NCI-H1092 treated with DMSO at 0.1 percent for 48 hours (cell line): ENCODE measurements at places on chromosomes 1 and 21.

GRCh38 chr1:10101929-10102328 lies 69.2 kb downstream of the UBE4B start:
- DNase-seq, result no peak

DNA sequence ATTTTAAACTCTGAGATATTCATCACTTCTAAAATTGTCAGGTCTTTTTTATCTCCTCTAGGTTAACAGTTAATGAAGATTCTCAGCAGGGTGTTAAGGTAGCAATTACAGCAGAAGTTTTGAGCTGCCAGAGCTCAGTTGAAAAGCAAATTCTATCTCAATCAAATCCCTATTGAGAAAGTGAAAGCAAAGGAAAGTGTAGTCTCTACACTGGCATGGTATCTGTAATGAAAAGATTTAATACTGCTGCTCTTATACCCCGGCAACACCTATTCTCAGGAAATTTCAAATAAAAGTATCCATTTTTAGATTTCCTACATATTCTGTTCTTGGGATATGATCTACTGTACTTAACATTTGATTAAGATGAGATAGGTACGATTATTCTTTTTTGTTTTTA lies 913.5 kb downstream of the MRPL39 start:
- DNase-seq, result no peak

DNA sequence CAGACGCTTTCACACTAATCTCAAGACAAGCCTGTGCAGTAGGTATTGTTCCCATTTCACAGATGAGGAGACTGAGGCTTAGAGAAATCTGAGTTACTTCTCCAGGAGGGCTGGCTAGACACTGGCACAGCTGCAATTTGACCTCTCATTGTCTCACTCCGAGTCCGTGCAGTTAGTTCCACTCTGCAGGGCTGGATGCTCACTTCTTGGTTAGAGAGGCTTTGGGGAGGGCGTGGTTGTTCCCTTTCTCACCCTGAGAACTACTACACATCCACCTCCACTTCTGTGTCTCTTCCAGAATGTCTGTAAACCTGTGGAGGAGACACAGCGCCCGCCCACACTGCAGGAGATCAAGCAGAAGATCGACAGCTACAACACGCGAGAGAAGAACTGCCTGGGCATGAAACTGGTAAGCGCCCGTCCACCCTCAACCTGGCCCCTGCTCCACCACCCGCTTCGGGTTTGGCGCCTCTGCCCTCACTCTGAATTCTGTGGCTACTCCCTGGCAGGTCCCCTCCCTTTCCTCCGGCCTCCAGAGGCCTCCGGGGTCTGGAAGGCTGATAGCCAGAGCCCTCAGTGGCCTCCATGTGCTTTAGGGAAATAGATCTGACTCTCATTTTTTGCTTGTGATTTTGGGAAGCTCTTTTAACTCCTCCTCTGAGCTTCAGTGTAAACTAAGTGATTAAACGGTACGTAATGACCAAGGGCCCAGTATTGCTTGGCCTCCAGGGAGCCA lies 29.1 kb downstream of the EIF2D start:
- no peak for DNase-seq

DNA sequence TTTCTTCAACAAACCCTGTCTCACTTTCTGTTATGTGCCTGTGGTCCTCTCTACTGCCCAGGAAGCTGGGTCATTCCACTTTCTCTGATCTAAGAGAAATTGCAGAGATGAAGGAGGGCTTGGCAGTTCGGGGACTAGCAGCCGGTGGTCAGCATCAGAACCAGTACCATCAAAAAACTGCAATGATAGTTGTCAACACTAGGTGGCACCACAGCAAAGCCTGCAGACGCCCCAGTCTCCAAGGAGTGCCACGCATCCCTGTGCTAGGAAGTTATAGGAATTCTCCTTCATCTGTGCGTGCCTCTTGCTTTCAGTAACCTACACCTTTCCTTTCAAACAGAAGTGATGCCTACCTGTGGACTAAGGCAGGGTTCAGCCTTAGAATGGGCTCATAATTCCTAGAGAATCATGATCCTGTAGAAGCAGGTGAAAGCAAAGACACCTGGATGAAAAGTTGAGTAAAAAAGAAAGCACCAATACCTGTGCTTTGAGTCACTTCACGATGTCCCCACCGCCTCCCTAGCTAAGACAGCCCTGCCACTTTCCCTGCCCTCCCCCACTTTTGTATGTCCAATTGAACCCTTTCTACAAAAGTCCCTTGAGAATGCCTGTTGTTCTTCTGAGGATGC lies 129.2 kb downstream of the ADAMTS1 start:
- DNase-seq, result peak; percentile 66
